ENCODE measurements at places on chromosomes 3 and 15. TPM values are rescaled to one million over a fixed set of nuclear protein-coding genes. Genes with fewer than 3 reads are reported as not detected.

- no peak for DNase-seq
Measured at GRCh38 chr3:118818386-118818785, 216.3 kb downstream of the IGSF11 start.

Gene PTPRG
- total RNA-seq = 0.13 TPM

GRCh38 chr15:64897345-64897985 is 14.2 kb upstream of the ANKDD1A start:
- no peak for DNase-seq

DNA sequence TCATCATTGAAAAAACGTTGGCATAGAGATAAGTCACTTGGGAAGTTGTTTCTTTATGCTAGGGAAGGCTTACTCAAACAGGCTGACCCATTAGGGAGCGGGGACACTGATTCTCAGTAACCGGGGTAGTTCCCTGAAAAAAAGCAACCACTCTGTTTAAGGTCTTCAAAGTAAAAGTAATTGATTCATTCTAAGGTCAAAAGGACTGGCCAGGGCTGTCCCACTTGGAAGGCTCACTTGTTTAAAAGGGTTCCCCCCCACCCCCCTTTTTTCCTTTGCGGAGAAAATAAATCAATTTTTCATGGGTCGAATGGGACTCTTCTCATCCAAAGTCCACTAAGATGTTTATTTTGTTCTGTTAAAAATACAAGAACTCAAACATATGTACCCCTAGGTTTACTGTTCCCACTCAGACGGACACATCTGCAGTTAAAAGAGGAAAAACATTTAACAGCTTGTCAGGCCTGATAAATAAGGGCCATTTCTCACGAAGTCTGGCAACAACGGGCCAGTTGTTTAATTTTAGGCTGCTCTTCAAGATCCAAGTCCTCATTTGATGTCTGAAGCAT is 53.0 kb downstream of the ARHGEF3 start:
- DNase-seq = no peak

DNA sequence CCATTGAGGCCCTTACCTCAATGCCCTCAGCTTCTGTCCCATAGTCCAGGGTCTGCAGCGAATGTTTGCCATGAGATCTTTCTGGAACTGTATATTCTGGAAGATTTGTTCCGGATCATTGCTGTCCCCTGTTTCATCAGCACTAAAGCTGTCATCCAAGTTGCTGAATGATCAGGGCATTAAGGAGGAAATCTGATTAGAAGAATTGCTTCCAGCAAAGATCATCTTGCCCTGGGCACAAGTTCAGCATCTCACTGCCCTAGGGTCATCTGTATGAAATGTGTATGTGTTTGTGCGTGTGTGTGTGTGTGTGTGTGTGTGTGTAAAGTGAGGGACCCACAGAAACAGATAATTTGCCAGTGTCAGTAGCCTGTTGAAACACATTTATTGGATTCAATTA is 1.4 kb downstream of the TMC3 start:
- no peak for DNase-seq
